ENCODE measurements at places on chromosomes 2 and 18.
A peak's percentile ranks its signal among the peaks of the same experiment; 100 is the strongest.

GRCh38 chr2:75820693-75821092, 110.0 kb upstream of the GCFC2 start:
- no peak for ATAC-seq

DNA sequence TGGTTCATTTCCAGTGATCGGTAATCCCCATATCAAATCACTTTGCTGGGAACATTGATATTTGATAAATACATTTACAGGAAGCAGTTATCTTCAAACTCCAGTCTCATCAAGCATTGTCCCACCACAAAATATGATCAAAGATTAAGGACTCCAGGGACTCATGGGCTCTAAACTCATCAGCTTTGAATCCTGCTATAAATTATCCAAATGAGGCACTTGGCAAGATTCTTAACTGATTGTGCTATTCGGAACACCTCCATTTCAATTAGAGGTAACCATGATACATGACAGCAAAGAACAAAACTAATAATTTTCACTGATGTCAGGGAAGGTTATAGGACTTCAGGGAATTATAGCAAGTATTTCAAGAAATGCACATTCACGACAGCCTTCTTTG, 1088.1 kb upstream of the PIK3C3 start:
- no peak for ATAC-seq

- no peak for ATAC-seq
These were observed 75.2 kb downstream of the KLHL29 start for GRCh38 chr2:23460228-23460627.

DNA sequence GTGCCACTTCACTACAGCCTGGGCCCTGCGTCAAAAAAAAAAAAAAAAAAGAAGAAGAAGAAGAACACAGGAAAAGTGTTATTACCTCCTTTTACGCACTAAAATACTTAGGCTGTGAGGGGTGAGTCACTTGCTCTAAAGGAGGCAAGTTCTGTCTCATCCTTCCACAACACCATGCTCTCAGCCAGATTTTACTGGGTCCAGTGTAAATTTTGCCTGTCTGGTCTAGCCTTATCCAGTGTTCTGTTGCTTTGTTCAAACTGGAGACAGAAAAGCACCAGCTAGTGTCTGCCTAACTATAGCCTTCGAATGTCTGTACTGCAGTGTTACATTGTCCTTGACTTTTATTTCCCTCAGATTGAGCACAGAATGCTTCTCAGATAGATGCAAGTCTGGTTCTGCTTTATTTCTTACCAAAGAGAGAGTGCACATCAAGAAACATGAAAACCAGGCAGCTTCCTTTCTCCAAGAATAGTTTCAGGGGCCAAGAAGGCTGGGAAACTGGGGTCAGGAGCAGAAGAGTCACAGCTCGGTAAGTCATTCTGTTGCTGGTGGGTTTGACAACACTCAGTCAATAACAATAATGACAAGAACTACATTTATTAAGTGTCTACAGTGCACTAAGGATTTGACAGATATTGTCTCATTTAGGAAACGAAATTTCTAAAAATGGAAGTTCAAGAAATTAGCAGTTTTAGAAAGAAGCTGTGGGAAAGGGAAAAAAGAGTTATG, 3.1 kb upstream of the MSGN1 start:
- ATAC-seq = no peak

- no peak for ATAC-seq
These were observed 169.6 kb upstream of the HDAC4 start for GRCh38 chr2:239570216-239570925.

DNA sequence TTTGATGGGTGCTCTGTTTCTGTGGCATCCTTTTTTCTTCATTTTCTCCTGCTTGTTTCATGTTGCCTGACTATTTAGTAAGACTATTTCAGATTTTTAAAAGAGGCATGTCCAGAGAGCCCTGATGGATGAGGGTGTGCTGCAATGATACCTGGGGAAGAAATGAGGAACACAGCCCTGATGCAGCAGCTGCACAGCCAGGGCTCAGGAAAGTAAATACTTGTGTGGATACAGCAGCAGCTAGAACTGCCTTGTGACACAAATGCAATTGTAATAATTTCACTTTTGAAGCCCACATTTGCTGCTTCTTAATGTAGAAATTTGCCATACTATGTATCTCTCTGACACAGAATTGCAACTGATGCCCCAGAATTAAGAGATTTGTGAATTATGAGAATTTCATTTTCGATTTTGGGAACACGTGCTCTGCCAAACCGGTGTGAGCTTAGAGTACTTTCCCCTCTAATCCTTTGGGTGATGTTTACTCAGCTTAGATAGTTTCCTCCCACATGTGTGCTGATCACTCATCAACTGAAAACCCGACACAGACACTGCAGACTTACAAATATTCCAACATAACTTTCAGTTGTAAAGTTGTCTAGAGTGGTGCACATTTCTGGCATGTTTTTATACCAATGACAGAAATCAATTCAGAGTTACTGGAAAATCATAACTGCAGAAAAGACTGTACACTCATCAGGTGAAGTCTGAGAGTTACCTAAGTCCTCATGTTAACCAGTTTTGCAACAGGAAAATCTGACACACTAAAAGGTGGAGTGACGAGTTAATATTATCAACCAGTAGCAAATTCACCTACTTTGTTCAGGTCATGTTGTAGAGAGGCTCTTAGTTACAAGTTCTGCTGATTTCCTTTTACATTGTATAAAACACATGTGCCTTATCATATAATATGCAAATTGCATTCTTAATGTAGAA, 383.4 kb downstream of the CBLN2 start:
- no peak for ATAC-seq

DNA sequence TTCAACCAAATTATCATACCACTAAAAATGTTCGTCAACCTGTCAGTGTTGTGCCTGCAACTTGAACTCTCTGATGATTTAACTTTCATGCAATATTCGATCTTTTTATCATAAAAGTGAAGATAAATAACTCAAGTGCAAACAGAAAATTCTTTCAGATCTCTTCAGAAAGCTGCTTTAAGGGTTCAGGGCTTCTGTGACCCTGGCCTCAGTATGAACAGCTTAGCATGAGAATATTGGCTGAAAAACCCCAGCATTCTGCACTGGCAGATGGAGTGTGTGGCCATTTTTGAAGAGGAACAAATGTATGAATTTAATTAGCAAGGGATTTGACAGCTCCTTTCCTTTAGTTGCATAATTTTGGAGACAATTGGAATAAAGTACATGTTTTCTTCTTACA, 851.4 kb upstream of the SOX11 start:
- ATAC-seq = no peak

GRCh38 chr2:74474899-74475298, 2.4 kb upstream of the MRPL53 start:
- ATAC-seq = no peak

DNA sequence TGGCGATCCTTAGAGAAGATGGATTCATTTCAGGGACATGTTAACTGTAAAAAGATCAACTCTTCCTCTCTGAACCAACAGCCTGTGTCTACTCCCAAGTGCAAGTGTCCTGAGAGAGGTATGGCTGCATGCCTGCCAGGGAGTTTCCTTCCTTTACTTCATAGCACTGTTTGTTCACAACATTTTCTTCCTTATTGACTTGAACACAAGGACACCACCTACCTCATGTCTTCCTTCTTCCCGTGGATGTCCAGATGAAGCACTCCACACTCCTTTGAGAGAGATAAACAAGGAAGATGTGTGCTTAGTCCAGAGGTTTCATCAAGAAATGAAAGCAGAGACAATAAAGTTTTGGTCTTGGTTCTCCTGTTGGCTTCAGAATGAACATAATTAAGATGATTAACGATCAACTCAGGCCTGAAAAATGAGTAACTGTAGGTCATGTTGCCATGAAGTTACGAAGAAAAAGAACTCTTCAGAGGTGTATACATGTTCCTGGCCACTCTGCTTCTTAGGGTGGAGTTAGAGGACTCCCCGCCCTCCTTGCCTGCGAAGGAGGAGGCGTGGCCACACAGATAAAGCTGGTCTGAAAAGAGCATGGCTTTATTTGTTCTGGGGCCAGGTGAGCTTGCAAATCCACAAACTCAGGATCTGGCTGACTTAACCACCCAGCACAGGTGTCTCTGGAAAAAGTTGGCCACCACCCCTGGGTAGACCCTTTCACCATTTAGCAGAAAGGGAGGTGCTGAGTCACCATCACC, 155.0 kb upstream of the KCTD1 start:
- ATAC-seq = no peak

GRCh38 chr2:177671662-177672061, 279.1 kb downstream of the AGPS start:
- no peak for ATAC-seq

DNA sequence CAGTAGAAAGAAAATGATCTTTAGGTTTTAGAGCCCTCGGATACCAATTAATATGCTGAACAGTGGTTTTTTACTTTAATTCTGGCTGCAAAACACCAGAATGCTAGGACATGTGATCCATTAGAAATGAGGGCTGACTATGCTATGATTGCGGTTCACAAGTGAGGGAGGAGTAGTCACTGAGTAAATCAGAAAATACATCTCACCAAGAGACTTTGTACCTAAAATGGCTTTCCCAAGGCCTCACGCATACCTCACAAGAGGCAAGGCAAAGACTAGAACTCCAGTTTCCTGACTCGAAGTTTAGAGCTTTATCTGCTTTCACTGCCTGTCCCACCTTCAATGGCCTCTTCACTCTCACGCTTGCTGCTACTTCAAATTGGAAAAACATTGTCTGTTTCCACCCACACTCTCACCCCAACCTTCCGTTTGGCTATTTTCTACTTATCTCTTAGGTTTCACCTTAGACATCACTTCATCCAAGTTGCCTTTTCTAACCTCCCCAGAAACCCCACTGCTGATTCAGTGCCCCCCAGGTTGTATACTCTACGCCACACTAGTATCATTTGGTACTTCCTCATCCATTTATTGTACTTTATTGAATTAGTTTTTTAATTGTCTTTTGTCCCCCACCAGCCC, 5.1 kb upstream of the MBD2 start:
- no peak for ATAC-seq

DNA sequence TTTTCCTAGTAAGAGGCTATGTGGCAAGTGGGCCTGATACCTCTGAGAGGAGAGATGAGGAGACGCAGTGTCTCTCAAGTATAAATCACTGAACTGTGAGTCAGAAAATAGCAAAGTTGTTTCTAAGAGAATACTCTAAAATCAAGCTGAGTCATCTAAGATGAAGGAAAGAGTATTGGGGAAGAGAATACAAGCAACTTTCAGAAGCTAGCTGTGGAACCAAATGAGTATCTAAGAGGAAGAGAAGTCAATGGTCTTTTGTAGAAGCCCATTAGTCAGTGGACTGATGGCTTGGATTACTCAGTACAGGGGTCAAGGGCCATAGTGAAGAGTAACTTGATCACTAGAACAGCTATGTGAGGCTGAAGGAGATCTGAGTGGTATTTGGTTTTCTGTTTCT, 2.7 kb upstream of the DCC start:
- no peak for ATAC-seq

DNA sequence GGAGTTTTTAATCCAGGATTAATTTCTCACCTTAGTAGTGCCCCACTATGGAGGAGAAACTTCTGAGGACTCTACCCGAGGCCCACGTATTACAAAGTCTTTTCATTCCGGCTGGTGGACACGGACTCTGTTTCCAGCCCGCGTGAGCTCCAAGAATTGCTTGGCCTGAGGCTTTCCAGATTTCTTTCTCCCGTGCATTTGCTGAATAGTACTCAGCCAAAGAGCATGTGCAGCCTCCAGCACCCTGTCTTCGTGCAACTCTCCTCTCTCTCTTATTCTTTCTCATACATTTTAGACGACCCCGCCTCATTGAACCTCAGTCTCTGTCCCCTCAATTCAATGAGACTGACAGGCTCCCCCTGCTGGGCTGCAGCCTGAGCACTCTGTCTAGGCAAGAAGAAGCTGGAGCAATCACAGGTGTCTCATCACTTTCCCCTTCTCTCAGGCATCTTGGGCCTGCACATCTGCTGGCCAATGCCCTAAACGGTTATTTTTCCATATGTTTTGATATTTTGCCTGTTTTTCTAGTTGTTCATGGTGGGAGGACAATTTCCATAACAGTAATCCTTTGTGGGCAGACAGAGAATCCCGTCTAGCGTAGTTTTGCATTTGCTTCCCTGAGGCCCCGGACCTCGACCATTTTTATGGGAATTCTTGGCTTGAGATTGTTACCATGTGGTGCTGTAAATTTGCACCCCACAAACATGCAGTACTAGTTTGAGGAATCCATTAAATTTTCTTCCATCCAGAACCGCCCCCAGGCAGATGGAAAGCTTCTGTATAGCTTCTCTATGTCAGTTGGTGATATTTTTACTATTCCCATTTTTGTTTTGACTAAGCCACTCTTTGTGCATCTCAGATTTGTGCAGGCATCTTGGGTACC, 50.1 kb upstream of the LPIN2 start:
- ATAC-seq = peak; percentile 45

GRCh38 chr2:215970425-215970824, 42.9 kb downstream of the MREG start:
- no peak for ATAC-seq

- no peak for ATAC-seq
These were observed 70.5 kb upstream of the RTN4 start for GRCh38 chr2:55120634-55121359.

GRCh38 chr18:50665519-50665918, 105.6 kb downstream of the MAPK4 start:
- no peak for ATAC-seq

DNA sequence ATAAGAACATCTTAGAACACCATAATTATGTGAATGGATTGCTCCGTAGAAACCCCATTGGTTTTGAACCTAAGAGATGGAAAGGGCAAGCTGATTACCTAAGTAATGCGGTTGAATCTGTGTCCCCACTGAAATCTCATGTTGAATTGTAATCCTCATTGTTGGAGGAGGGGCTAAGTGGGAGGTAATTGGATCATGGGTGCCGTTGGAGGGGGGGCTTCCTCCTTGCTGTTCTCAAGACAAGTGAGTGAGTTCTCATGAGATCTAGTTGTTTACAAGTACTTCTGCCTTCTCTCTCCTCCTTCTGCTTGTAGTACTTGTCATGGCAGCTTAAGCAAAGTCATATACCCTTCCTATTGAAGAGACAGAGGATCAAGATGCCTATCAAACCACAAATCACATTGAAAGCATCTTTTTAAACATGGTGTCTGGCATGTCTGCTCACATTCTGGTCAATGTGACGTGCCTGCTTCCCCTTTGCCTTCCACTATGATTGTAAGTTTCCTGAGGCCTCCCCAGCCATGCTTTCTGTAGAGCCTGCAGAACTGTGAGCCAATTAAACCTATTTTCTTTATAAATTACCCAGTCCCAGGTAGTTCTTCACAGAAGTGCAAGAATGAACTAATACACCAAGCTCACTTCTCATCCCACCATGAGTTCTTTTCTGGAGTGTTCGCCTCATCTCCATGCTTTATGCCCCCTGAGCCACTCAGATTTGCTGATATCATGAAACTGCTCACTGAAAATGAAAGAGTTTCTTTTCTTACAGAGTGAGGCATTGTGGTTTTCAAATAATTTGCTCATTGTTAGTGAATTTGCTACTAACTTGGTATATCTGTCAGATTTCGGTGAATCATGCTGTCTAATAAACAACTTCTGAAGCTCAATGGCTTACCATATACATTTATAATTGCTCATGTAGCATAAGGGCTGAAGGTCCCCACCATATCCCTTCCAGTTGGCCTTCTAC, 23.6 kb downstream of the KCNE4 start:
- ATAC-seq = no peak

GRCh38 chr2:199847181-199847864, 3.7 kb downstream of the FTCDNL1 start:
- ATAC-seq = no peak
